ENCODE measurements at places on chromosomes 3 and 15.

GRCh38 chr3:66478960-66479359 lies 21.9 kb downstream of the LRIG1 start:
- DNase-seq = no peak

DNA sequence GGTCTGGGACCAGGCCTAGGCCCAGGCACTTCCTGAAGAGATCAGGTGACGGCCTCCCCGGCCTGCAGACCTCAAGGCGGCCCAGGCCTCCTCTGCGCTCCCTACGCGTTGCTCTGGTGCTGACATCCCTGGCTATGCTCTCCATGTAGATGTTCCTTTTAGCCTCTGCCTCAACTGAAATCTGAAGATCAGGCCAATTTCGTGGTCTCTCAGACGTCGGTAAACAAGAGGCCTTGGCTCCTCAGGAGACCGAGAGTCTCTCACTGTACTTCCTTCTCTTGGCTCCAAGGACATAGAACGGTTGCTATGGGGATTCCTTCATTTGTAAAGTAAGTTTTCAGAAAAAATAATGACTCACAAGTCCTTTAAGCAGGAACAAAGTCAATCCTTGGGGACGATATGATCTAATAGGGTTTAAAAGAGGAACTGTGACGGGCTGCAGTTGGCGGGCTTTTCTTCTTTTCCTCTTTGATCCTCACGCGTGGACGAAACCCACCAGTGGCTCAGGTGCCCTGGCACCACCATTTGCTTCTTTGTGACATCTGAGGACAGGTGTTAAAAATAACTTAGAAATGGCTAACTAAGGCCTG lies 55.6 kb upstream of the CGNL1 start:
- no peak for DNase-seq

GRCh38 chr3:2741516-2741915 lies 368.7 kb downstream of the IL5RA start:
- no peak for DNase-seq

GRCh38 chr3:118527514-118528044 lies 507.1 kb downstream of the IGSF11 start:
- DNase-seq = no peak

- no peak for DNase-seq
Observed at GRCh38 chr15:85618956-85619491, 175.7 kb downstream of the KLHL25 start.

DNA sequence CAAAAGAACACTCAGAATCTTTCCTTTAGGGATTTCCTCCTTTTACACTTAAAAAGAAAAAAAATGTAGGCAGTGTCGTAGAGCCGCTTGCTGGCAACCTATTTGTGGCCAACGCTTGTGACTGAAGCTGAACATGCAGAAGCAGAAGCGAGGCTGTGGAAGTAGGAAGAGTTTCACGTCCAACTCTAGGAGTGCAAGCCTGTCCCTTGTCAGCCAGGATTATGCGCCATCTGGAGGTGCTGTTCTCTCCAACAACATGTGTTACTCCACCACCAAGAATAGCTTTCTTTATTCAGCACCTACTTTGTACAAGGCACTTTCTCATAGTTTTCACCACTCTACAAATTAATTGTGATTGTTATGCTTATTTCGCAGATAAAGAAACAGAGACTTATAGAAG lies 223.2 kb upstream of the LMCD1 start:
- no peak for DNase-seq

- DNase-seq = no peak
Observed at GRCh38 chr3:43549626-43550290, 72.1 kb downstream of the ANO10 start.

DNA sequence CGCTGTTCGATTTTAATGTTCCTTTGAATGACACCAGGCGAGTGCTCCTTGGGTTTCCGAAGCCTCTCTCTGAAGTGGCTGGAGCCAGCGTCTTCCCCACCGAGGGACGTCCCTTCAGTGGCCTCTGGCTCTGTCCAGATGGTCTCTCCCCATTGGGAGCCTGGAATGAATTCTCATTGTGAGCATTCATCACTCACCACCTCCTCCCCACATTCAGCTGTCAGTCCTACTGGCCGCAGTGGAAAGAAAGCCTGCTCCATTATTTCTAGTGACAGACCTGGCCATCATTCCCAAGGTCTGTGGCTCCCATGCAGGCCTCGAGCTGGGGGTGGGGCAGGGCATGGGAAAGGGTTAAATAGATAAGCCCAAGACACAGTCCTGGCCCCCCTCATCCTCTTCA lies 35.2 kb downstream of the ZNF710 start:
- DNase-seq = no peak

DNA sequence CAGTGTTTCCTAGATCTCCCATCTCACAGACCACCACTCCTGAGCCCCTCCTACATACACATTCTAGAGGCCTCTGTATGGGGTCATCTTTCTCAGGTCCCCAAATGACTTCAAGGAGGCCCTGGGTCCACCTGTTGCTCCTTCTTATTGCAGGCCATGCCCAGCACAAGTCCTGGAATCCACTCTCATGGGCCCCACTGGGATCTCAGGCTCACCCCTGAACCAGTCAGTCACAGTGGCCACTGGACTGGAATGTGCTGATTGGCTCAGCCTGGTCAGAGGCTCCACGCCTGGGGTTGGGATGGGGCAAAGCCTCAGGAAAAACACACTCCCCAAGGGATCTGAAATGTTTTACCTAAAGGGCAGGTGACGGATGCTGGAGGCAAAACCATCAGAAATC lies 55.7 kb downstream of the SPSB4 start:
- DNase-seq = no peak

- no peak for DNase-seq
Observed at GRCh38 chr3:184549796-184550577, 11.6 kb upstream of the EPHB3 start.

DNA sequence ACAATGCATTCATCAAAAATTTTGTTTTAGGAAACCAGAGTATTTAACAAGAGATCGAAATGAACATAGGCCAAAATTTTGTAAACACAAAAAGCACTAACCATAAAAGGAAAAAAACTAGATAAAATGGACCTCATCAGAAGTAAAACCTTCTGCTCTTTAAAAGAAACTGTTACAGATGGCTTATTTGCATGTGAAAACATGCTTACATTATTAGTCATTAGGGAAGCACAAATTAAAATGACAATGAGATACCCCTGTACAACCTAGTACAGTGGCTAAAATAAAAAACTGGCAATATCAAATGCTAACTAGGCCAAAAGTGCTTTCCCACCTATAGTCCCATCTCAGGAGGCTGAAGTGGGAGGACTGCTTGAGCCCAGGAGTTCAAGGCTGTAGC lies 19.3 kb downstream of the UBR1 start:
- no peak for DNase-seq

GRCh38 chr3:129624347-129625071 lies 18.0 kb upstream of the PLXND1 start:
- DNase-seq = no peak

DNA sequence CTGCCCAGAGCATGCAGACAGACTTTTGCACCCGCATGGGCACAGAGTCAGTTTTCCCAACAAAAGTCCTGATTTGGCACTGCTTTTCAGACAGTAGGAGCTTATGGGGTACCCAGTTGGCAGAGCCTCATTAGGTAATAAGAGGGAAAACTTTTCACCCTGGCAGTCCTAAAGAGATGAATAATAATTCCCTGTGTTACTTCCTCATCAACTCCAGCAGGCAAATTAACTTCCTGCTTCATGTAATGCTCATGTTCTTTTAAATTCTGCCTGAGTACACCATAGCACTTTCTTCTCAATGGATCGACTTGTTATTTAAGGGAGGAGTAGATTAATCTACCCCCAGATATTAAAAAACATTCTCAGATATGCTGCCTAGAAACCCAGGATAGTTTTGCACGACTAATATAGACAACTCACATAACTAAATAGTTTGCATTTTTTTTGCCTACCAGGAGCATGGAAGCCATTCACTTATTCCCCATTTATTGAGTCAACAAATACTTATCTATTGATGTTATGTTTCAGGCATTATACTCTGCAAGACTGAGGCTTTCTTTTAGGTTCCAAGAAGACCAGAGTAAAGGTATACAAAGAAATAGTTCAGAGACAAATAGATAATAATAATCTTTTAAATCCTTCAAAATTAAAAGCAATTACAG lies 214.5 kb downstream of the KCNMB2 start:
- DNase-seq = no peak

GRCh38 chr15:74129586-74130154 lies 716 bp upstream of the ISLR2 start:
- DNase-seq = peak; percentile 5

GRCh38 chr3:27568393-27568792 lies 84.2 kb upstream of the SLC4A7 start:
- no peak for DNase-seq

DNA sequence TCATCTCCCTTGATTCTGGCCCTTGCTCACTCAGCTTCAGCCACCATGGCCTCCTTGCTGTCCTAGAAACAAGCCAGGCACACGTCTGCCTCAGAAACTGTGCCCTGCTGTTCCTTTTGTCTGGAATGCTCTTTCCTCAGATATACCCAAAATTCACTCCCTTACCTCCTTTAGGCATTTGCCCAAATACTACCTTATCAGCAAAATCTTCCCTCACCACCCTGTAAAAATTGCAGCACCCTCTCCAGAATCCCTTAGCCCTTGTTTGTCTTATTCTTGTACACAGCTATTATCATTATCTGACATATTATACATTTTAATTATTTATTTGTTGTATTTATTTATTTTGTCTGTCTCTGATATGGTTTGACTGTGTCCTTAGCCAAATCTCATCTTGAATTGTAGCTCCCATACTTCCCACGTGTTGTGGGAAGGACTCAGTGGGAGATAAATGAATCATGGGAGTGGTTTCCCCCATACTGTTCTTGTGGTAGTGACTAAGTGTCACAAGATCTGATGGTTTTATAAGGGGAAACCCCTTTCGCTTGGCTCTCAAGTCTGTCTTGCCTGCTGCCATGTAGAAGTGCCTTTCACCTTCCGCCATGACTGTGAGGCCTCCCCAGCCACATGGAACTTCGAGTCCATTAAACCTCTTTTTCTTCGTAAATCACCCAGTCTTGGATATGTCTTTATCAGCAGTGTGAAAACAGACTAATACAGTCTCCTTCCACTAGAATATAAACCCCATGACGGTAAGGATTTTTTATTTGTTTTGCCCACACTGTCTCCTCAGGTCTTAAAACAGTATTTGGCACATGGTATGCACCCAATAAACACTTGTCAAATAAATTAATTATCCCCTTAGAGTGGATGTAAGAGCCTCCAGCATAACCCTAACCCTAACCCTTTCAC lies 60.0 kb upstream of the STT3B start:
- no peak for DNase-seq

GRCh38 chr3:46984591-46985459 lies 5.4 kb downstream of the NBEAL2 start:
- DNase-seq = no peak

DNA sequence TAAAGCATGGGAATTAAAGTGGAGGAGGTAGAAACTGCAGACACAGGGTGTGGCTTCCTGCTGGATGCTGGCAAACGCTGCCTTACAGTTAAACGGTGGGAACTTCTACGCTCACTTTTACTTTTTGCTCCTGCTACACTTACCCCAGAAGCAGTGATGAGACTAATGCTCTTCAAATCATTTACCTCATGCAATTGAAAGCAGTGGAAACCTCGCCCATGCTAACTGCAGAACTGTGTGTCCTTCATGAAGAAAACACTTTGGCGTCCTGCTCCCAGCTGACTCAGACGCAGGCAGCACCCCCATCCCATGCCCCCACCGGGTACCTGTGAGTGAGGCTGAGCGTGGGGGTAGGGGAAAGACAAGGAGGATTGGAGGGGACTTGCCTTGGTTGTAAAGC lies 31.8 kb downstream of the UPK1B start:
- no peak for DNase-seq

GRCh38 chr3:55075846-55076245 lies 148.0 kb upstream of the LRTM1 start:
- DNase-seq = no peak

DNA sequence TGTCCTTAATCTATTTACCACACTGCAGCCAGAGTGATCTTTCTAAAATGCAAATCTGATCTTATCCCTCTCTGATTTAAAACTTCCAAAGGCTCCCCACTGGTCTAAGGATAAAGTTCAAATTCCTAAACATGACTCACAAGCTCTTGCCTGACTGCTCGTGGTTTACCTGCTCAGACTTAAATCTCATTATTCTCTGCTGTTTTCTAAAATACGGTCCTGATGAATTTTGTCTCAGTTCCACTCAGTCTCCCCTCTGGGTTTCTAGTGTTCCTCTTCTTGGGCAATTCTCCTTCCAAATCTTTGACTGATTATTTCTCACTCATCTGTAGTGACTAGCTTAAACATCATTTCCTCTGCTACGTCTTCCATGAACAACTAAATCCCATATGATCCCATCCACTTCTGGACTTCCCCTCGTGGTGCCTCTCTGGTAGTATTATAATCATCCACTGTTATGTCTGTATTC lies 108.3 kb downstream of the P3H2 start:
- no peak for DNase-seq

- no peak for DNase-seq
Observed at GRCh38 chr15:61227950-61228936, 859 bp downstream of the RORA start.

DNA sequence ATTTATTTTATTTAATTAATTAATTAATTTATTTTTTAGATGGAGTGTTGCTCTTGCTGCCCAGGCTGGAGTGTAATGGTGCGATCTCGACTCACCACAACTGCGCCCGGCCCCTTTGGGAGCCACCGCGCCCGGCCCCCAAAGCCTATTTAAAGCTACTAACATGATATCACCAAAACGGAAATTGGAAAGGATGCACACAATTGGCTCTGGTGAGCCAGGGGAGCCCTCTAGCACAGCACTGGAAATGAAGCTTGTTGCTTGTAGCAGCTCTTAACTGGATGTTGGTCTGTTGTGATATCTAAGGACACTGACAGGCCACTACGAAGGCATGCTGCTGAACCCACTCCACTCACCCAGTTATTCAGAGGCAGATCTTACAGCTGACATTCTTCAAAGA lies 104.5 kb downstream of the IGF2BP2 start:
- DNase-seq = no peak

DNA sequence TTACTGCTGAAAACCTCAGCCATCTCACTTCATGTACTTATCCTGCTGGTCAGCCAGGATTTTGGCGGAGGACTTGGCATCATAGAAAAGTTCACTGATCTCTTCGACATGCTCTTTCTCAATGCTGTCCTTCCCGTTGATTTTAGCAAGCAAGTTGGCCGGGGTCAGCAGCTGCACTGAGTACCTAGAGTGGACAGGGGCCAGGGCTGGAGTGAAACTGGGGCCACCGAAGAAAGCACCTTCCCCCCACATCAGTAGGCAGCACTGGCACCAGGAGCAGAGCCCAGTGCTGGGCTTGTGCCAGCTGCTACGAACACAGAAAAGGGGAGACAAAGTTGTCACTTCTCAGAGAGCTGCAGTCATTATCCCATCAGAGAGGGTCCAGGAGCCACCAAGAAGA lies 29.0 kb downstream of the SEC61A1 start:
- no peak for DNase-seq

- no peak for DNase-seq
Observed at GRCh38 chr3:70383360-70383831, 71.0 kb upstream of the MDFIC2 start.

DNA sequence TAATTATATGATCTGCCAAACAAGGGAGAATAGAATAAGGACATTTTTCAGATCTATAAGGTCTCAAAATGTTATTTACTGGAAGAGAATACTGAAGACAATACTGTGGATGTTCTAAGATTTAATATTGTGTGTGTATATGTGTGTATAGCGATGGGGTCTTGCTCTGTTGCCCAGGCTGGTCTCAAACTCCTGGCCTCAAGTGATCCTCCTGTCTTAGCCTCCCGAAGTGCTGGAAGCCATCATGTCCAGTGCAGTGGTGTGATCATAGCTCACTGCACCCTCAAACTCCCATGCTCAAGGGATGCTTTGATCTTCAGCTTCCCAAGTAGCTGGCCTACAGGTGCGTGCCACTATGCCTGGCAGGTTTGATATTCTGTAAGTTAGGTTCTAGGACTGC lies 91.3 kb downstream of the NBEAL2 start:
- no peak for DNase-seq
